ENCODE measurements at places on chromosomes 1 and 21.

DNA sequence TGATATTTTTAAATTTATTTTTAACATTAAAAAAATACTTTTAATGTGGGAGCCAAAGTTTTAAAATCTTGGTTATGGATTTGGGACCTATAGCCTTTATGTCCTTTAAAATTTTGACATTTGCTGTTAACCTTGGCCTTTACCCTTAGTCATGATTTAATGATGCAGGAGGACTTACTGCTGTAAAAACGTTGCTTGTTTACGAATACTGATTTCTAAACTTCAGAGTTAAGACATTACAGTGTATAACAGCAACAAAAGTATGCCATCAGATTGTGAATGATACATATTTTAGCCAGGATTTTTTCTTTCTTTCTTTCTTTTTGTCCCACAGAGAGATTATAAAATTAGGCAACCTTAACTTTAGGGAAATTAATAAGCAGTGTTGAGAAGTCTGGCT lies 8.9 kb downstream of the RBM15 start:
- no peak for DNase-seq

- no peak for DNase-seq
These were observed 12.6 kb upstream of the COX20 start for GRCh38 chr1:244822878-244823277.

DNA sequence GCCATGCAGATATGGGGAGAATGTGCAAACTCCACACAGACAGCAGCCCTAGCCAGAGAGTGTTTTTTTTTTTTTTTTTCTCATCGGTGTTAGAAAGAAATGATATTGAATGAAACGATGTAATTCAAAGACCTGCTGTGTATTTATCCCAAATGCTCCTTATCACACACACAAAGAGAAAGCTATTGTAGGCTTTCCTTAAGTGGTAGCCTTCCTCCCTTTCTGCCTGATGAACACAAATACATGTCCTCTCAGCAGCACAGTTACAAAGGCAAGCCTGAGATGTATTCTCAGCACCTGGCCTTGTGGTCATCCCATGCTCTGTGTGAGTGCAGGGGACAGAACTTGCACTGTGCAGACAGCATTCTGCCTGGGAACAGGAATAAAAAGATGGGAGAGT lies 93.8 kb downstream of the PLPPR5 start:
- no peak for DNase-seq

DNA sequence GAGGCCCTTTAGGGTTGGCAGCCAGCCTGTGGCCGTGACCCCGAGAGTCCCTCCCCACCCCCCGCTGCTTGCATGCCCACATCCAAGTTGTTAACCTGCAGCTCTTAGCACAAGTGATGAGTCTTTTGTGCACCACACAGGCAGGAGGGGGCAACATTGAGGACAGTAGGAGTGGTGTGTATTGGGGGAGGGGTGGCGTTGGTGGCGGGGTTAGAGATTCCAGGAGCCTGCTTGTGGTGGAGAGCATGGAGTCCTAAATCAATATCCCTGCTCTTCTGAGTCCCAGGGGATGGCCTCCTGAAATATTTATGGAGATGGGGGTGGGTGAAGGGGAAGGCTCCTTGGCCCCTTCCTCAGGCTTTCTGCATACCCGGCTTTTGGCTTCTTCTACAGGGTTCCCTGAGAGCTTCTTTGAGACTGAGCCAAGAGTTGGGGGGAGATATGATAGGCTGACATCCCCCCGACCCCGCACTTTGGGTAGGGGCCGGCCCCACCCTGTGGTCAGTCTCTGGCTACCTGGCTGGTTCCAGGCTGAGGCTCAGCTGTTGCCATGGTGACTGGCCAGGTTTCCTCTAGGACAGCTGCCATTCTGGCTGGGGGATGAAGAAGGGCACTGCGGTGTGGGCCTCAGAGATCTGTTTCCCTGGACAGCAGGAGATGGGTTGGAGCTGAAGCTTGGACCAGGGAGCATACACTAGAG lies 5.0 kb downstream of the CHRNB2 start:
- DNase-seq = no peak

GRCh38 chr1:220420726-220421125 lies 107.2 kb upstream of the MARK1 start:
- no peak for DNase-seq

DNA sequence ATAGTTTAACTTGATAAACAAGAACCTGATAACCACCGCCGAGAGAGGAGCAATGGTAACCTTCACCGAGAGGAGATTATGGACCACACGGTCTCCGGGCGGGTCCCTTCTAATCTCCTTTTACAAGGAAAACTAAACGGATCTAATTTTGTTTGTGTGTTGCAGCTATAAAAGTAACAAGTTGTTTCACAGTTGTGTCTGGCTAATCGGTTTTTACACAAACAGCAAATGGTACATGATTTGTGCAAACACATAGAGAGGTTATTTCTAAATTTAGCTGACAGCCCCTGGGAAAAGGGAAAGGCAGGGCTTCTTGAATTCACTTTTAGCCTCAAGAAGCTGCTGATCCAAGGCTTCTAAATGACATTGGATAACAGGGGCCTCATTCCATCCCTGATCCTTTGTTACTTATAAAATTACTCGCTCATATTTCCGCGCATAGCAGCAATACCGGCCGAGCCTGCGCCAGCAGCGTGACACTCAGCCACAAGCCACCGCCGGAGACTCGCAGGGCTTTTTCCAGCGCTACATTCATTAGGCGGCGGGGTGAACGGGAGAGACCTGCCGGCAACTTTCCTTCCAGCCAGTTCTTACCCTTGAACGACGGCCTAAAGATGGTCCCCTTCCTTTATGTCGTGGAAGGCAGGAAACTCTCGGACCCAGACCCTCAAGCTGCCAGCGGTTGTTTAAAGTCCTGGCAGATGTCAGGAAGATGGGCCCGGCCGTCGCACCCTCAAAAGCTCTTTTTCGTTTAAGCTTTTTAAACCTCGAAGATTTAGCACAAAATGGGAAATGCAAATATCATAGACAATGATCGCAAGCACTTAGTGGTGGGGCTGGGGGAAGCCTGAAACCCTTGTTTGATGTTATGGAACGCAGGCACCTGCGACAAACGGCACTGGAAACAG lies 4.4 kb downstream of the FOXD3 start:
- DNase-seq = no peak

GRCh38 chr1:10860218-10860617 lies 63.8 kb upstream of the CASZ1 start:
- DNase-seq = no peak

- DNase-seq = no peak
These were observed 28.0 kb upstream of the LRRN2 start for GRCh38 chr1:204713541-204713940.

DNA sequence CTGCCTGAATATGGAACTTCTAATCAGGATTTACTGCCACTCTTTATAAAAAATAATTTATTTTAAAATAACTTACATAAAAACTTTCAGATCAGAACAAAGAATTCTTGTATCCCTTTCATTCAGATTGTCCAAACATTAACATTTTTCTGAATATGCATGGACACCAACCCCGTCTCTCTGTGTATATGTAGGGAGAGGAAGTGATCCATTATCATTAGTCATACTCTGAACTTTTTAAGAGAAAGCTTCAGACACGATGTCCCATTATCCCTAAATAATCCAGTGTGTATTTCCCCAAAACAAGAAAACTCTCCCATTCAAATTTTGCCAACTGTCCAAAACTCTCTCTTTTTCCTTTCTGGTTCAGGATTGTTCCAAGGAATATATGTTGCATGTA lies 122.3 kb upstream of the CXADR start:
- DNase-seq = no peak

GRCh38 chr1:178961331-178961730 lies 64.4 kb upstream of the FAM20B start:
- DNase-seq = peak; percentile 4

GRCh38 chr1:36796106-36796590 lies 238.2 kb downstream of the GRIK3 start:
- no peak for DNase-seq

GRCh38 chr1:53557830-53558738 lies 98.9 kb downstream of the DMRTB1 start:
- no peak for DNase-seq

DNA sequence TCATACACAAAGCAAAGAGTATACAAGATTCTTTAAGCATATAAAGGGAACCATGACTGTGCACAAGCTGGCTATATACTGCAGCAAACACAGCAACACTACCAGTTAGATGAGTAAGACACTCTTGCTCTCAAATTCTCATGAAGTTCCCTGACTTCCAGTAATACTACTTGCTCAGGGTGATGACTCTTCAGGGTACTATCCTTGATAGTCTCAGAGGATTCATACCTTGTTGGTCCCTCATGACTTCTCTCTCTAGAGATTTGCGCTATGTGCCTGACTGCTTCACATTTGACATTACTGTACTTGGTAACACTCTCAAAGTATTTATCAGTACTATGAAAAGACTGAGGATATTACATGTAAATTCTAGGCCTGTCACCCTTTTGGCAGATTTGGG lies 159.8 kb upstream of the ZRANB2 start:
- no peak for DNase-seq

DNA sequence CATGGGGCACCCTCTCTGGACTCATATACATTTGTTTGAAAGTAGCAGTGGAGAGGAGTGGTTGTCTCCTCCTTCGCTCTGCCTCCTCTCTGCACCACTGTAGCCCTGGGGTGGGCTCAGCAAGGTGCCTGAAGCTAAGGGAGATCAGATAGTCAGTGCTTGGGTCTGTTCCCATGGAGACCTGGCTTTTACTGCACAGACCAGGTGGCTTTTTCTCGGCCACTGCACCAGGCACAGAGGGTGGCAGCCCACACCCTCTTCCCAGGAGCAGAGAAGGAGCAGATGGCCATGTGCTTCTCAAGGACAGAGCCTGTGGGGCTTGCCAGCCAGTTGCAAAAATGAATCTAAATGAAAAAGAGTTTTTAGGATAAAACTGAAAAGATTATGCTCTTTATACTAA lies 123.4 kb upstream of the KCNK1 start:
- DNase-seq = no peak

DNA sequence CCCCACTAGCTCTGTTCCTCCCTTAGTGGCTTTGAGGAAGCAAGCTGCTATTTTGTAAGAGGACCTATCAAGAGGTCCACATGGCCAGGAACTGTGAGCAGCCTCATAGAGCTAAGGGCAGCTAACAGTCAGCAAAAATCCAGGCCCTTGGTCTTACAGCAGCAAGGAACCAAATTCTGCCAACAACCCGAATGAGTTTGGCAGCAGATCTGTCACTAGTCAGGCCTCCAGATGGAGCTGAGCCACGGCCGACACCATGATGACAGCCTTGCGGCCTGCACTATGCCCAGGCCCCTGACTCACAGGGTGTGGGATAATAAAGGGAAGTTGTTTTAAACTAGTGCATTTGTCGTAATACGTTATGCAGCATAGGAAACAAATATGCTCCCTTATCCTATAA lies 28.0 kb upstream of the H3-3A start:
- peak; percentile 96 for DNase-seq

- DNase-seq = no peak
These were observed 577.7 kb downstream of the MRPL39 start for GRCh38 chr21:25029580-25029979.

DNA sequence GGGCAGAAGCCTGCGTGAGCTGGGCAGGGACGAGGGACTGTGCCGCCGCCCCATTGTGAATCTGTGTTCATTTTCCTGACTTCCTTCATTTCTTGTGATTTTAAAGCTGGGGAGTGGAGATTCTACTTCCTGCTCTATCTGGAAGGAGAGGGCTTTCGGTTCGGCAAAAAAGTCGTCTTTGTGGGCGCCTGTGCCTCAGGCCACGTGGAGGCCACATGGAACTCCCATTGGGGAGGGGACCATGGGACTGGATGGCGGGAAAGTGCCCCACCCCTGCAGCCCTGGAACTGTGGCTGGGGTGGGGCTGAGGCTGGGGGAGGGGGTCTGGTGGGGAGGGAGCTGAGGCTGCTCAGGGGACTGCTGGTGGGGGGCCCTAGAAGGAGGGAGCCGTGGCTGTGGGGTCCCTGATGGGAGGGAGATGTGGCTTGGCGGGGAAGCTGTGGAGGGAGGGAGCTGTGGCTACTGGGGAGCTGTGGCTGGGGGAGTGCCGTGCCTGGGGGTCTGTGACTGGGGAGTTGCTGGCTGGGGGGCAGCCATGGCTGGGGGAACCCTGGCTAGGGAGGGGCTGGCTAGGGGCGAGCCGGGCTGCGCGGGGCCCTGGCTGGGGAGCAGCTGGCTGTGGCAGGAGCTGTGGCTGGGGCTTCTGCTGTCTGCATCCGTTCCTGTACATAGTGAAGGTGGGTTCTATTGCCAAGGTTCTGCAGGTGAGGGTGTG lies 31.5 kb downstream of the COL18A1 start:
- DNase-seq = no peak
